Spinal cord (tissue), 10 donors: ENCODE measurements at places on chromosomes 2 and 18.

- no peak for DNase-seq
These were observed 515.2 kb downstream of the ZEB2 start for GRCh38 chr2:144004742-144005141.

DNA sequence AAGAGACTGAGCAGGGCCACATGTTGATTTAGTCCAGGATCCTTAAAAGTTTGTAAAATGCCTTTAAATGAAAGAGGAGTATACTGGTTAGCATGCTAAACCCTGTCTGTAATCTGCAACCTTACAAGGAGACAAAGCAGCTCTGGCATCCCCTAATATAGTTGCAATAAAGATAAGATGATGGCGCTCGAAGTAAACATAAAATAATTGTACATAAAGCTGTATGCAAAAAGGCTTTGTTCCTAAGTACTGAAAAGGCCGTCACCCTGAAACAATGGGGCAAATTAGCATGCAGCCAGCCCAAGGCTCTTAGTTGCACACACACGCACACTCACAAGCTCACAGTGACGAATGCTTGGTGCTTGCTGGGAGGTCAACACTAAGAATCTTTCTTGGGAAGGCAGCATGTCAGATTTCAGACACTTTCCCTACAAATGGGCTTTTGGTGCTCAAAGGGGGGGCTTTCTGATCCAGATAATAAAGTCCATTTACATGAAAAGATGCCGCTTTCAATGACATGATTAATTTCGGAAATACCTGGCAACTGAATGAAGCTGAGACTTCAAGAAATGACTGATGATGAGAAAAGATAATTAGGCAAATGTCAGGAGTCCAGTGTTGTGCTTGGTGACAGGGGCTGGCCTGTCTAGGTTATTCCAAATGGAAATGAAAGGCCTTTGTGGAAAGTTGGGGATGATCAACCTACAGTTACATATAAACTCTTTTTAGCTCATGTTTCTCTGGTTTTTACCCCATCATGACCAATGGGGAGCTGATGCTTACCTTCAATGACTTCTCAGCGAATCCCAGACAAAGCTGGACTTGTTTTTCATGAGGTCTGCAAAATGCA is 370.3 kb downstream of the MEIS1 start:
- DNase-seq: peak; percentile 84

DNA sequence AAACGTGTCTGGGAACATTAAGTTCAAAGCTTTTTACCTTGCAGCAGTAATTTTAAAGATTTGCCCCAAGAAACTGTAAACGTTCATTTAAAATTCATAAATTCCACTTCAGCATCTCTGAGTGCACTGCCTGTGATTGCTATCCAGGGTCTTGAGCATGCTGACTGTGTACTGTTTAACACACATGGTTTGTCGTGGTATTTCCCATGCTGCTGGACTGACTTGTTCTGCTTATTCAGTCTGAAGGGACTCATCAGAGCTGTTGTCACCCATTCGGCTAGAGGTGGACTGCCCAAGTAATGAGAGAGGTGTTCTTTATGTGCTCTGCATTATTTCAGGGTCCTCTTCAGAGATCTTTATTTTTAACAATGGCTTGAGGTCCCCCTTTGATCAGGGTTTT is 53.1 kb downstream of the RHBDD1 start:
- DNase-seq: peak; percentile 57

DNA sequence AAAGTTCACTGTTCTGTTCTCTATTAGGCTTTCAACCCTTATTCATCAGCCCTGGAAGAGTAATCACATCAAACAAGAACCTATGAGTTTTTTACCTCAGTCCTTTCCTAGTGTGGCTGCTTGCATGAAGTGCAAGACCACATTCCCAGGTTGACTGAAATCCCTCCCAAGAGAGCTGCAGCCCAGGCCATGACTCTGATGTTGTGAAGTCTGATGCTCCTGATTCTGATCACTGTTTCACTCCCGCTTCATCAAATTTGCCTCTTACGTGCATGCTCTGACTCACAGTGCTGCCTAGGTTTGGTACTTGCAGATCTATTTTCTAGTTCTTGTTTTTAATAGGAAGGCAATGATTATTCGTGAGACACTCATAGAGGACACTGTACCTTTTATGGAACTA is 58.2 kb upstream of the DSEL start:
- DNase-seq: no peak

- DNase-seq: no peak
These were observed 288.2 kb upstream of the SPHKAP start for GRCh38 chr2:228469721-228470120.

DNA sequence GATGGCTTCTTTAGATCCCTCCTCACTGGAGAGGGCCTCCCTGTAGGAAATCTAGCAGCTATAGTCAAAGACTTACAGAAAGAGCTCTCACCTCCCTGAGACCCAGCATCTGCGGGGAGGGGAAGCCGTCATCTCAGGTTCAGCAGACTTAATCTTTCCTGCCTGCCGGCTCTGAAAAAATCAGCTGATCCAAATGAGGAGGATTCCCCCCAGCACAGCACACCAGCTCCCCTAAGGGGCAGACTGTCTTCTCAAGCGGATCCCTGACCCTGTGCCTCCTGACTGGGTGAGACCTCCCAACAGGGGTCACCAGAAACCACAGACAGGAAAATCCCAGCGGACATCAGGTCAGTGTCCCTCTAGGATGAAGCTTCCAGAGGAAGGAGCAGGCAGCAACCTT is 601.9 kb downstream of the CNTNAP5 start:
- no peak for DNase-seq

DNA sequence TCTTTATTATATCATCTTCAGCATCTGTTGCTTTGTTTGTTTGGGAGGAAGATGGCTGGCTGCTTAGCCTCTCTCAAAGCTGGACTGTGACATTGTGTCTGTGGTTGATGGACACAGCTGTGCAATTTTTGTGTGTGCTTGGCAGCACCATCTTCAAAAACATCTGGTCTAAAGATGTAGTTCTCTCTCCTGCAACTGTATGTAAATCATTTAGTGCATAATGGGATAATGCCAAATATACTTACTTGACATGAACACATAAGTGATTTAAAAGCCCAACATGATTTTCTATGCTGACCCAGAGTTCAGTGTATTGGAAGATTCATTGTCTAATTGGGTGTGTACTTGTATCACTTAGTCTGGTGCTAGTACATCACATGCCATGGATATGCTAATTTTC is 112.2 kb downstream of the MAP4K4 start:
- no peak for DNase-seq

GRCh38 chr18:47801817-47802216 is 128.6 kb downstream of the SMAD2 start:
- DNase-seq: no peak

DNA sequence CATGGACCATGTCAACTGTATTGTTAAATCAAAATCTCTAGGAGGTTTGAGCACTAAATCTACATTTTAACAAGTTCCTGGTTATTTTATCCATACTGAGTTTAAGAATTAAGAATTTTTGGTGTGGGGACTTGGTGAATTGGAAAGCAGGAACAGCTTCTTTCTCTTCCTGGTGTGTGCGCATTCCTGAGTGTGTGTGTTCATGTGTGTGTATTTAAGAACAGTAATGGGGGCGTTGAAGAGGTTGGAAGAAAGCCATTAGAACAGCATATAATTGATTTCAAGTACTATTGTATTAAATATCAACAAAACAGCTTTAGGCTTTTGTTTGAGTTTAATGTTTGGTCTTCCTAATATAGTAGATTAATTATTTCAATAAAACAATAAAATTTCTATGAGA is 801.3 kb upstream of the ID2 start:
- DNase-seq: no peak

DNA sequence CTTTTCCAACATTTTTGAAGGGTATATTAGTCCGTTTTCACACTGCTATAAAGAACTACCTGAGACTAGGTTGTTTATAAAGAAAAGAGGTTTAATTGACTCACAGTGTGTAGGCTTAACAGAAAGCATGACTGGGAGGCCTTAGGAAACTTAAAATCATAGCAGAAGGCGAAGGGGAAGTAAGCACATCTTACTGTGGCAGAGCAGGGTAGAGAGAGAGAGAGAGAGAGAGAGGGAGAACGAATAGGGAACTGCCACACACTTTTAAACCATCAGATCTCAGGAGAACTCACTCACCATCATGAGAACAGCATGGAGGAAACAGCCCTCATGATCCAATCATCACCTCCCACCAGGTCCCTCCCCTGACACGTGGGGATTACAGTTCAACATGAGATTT is 420.3 kb downstream of the SOCS6 start:
- DNase-seq: no peak
